Nephron progenitor cell (in vitro differentiated cells): ENCODE measurements at places on chromosomes 7 and 10.
A peak's percentile ranks its signal among the peaks of the same experiment; 100 is the strongest.

- no peak for DNase-seq
Measured at GRCh38 chr7:30359957-30360356, 75.6 kb downstream of the ZNRF2 start.

DNA sequence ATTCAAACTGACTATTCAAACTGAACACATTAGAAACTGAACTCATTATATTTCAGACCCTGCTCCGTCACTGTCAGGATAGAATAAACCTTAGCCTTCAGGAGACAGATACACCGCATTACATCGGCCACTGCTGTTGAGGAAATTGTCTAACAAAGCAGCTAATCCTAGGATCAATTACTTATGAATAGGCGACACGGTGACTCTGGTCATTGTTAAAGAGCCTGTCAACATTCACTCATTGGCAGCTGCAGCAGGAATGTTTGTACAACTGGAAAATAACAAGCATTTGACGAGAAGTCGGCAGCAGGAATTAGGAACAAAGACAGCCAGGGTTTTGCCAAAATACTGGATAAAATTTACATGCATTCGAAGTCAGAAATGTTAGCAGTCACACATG lies 112.0 kb upstream of the MKX start:
- no peak for DNase-seq

DNA sequence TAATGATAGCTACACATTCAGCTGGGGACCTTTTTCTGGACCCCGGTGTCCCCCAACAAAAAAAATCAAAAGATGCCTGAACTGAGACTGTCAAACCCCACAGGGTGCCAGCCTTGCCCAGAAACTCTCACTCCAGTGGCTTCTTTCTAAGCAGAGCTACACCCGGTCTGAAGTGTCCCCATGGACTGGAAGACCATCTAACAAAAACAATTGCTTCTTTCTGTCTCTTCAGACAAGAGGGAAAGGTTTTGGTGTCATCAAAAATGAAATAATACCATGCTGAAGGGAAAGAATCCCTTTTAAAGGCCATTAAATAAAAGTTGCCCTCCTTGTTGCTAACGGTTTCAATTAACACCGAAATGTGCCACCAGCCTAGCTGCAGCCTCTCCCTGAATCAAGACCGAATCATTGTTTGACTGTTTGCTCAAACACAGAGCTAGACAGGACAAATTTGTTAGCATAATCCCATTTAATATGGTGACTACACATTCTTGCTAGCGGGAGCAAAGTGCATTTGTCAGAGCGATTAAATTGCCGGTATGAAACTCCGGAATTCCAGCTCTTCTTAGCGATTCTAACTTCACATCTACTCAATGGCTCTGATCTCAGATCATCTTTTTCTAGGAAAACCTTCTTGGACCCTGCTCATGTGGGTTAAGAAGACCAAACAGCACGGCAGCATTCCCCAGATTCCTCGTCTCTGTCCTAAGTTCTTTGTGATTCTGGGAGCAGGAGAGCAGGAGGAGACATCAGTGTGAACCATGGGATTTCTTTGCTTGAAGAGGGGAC lies 397.5 kb upstream of the PRKCQ start:
- no peak for DNase-seq

- DNase-seq: no peak
Measured at GRCh38 chr7:127932496-127932895, 98.7 kb downstream of the LRRC4 start.

GRCh38 chr10:108791794-108792474 lies 1131.4 kb downstream of the XPNPEP1 start:
- DNase-seq: no peak

DNA sequence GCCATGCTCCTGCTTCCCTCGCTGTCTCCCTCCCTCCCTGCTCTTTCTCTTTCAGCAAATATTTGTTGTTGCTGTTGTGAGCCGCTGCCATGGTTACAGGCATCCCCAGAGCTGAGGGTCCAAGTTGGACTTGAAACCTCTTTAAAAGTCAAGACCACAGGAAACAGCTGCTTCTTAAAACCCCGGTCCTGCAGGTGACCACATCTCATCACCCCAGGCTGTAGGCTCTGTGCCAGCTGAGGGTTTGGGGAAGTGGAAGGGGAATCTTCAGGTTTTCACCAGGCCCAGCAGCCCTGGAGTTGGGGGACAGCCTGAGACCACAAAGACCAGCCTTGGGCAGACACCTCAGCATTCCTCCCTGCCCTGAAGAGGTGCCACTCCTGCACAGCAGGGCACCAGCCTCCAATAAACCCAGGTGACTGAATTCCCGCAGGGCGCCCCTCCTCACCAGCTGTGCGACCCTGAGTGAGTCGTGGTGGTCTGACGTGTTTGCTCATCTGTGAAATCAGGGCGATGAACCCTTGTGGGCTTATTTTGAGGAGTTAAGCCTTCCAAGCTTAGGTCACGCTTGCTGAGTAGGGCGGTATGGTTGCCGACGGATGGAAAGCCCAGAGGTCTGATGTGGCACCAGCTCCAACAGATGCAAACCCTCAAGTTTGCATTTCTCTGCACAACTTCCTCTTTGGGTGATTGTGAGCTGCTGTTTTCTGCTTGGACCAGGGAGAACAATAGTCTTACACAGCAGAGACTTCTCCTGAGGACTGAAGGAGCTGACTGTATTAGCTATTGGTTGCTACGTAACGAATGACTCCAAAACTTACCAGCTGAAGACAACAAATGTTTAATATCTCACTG lies 24.8 kb downstream of the NPTX2 start:
- DNase-seq: peak; percentile 23

DNA sequence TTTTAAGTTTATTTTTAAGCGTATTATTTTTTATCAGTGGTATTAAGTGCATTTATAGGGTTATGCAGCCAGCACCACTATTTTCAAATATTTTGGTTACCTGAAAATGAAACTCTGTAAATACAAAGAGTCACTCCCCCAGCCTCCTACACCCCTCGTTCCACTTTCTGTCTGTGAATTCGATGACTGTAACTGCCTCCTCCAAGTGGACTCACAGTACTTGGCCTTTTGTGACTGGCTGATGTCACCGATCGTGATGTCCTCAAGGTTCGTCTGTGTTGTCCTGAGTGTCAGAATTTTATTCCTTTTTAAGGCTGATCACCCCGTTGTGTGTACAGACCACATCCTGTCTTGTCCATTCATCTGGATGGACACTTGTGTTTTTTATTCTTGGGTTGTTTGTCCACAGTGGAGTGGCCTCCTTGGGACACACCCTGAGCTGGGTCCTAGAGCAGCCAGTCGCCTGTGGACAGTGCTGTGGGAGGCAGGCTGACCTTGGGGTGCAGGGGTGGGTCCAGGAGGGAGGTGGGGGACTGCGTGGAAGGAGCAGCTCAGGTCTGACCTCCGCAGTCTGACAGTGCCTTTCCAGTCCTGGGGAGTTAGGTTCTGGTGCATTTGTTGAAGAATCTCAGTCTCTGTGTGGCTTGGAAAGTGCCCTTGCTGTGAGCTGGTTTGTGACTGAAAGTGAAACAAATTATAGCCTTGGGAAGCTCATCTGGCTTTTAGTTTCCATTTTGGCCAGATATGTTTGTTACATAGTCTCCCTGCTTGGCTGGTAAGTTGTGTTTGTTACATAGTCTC lies 6.9 kb downstream of the MTG1 start:
- no peak for DNase-seq

DNA sequence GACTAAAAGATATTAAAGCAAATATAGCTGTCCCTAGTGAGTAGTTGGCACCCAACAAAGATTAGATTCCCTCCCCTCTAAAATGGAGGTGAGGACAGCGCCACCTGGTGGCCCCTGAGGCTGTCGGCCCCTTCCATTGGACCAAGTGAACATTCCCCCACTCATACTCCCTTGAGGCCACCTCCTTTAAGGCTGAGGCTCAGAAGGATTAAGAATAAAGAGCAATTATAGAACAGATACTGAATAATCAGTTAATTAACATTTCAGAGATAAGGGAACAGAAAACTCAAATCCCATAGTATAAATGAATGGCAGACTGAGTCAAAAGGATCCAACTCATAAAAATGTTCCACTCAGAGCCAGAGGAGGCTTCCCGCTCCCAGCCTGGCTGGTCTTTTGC lies 130.4 kb upstream of the GHITM start:
- peak; percentile 47 for DNase-seq

- no peak for DNase-seq
Measured at GRCh38 chr10:129956876-129957673, 7.0 kb downstream of the EBF3 start.

- no peak for DNase-seq
Measured at GRCh38 chr10:35726846-35727245, 84.8 kb upstream of the FZD8 start.

DNA sequence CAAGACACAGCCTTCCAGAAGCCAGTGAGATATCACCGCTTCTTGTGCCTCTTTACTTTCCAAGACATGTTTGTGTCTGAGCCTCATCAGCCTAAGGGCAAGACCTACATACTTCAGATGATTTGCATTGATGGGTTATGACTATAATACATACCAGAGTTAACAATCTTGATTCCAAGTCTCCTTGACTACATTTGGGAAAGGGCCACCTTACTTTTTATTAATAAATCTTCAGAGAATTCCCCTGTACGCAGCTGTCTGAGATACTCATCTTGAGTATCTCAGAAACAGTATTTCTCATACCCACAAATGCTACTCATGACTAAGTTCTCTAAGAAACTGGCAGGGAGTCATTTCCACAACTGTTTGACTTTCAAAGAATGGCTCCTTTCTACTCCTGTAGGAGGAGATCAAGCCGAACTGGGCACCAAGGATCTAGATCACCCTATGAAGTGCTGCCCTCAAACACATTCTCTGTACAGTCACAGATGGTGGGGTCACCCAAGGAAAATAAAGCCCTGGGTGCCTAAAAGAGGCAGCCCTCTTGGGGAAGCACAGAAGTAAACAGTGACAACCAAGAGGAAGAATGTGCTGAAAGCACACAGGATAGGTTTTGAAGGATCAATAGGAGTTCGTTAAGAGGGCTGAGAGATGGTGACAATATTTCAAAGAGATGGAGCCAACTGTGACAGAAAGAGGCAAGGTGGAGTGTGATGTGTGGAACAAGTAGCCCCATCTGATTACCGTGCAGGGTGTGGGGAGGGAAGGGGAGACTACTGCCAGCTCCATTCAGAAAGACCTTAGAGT lies 138.9 kb downstream of the JAZF1 start:
- DNase-seq: no peak
